ENCODE measurements at places on chromosomes 12 and 14.

DNA sequence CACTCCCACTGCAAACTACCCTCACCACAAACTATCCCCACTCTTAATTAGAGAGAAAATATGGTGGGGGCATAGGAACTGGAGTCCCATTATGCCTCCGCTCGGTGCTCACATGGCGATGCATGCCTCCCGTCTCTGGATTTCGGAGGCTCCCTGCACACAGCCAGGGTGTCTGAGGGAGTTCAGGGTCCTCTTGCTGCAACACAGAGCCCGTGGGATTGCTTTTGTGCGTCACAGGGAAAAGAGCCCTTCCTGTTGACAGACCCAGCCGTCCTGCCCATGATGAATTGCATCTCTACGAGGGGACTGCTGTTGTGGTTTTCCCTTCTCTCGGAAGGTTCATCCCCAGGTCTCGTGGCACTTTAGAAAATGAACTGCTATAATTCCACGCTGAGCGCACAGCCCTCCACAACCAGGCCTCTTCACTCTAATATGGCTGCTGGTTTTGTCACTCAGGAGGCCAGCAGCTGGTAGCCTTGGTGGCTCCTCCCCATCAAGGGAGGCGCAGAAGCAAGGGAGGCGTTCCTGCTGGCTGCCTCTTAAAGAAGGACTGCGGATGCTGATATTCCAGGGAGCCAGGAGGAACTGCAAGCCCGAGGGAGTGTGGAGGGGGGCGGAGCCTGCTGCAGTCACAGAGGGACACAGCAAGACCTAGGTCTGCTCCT lies 158.0 kb downstream of the KCNA5 start:
- DNase-seq: no peak
- H3K4me3 ChIP-seq: no peak overlapping the region
- H3K27ac ChIP-seq: peak overlapping the region; percentile 1
- peaks cover 49% of the 10 kb centered on the region for H3K27me3 ChIP-seq

DNA sequence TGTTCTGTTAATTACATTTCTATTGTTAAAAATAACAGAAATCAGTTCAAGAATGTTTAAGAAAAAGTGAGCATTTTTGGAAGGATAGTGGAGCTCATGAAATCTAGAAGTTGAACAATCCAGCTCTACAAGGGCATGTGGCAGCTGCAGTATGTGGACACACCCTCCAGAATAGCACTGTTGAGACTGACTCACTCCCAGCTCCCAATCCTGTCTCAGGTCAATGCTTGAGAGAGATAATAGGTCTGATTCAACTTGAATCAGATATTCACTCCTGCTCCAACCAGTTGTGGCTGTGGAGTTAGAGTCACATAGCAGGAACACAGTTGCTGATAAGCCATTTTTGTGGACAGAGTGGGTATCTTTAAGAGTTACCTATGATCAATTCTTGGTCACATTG lies 113.0 kb upstream of the NTF3 start:
- H3K36me3 ChIP-seq: peaks cover 12% of the 10 kb centered on the region
- H3K27me3 ChIP-seq: peaks cover 21% of the 10 kb centered on the region
- H3K4me1 ChIP-seq: no peaks in the 10 kb centered on the region
- DNase-seq: no peak
- H3K4me3 ChIP-seq: no peak overlapping the region
- H3K27ac ChIP-seq: peak overlapping the region; percentile 84

DNA sequence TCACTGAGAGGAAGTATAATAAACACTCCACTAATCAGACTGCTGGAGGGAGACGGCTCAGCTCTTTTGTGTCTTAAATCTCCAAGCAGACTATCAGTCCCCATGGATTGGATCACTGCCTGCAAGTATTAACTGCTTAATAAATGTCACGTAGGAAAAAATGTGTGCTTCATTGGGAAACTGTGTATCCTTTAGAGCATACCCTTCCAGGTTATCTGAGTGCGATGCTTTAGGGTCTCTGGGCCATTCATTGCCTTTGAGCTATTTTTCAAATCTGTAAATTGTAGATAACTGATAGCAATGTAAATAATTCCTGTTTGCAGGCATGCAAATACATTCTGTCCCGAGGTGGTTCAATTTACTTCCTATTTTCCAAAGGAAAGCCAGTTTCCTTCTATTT lies 45.0 kb upstream of the VASH1 start:
- no peak overlapping the region for H3K27ac ChIP-seq
- no peak overlapping the region for H3K4me3 ChIP-seq
- H3K36me3 ChIP-seq: no peaks in the 10 kb centered on the region

DNA sequence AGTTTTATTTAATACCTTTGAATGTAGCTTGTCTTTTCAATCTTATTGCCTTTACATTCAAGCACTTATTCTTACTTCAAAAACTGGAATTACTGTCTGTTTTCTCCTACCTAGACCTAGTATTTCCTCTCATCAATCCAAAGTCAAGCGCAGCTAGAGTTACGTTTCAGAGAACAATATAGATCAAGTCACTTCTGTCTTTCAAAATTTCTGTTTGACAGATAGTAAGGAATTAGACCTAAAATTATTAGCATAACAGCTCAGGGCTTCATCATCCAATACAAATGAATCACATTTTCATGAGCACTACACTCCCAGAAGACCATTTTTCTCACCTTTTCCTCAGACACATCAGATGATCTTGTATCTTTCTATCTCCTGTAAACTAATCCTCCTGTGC lies 170.6 kb downstream of the CCDC59 start:
- no peak overlapping the region for H3K4me3 ChIP-seq
- no peak overlapping the region for H3K27ac ChIP-seq
- no peaks in the 10 kb centered on the region for H3K4me1 ChIP-seq

DNA sequence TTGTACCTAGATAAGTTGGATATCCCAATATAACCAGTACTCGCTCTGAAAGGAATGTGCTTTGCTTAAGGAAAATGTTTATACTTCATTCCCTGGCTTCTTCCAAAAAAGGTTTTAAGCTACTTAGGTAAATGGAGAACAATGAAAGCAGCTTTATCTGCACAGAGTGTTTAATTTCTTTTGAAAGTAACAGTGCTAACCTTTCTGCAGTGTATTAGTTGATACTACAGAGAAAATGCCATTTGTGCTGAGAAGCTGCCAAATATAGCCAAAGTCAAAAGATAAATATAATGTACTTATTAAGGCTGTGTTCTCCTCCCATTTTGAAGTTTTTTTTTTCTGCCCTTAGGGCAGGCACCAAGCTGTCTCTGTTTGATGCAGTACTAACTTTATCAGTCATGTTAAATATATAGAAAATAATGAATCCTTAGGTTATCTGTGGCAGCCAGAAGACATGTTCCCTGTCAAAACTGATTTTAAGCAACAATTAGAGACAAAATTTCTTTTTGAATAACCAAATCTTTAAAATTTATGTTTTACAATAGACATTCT lies 145.4 kb upstream of the KITLG start:
- H3K4me1 ChIP-seq: peaks cover 5% of the 10 kb centered on the region
- no peak overlapping the region for H3K27ac ChIP-seq
- H3K4me3 ChIP-seq: no peak overlapping the region
- DNase-seq: no peak
- no peaks in the 10 kb centered on the region for H3K27me3 ChIP-seq

DNA sequence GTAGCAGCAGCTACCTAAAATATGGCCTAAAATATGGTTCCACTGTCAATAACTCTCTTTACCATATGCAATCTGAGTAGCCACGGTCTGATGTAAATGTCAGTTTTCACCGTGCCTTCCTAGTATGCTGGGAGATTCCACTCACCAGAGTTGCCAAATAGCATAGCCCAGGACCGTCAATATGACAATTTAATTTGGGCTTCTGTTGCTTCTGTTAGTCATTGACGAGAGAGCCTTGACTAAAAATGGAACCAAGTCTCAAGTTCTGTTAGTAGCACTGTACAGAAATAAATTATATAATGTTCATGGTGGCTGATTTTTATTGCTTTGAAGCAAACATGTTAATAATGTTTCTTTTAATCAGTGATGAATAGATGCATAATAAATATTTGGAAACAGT lies 348.4 kb downstream of the BCAT1 start:
- H3K27ac ChIP-seq: no peak overlapping the region
- no peaks in the 10 kb centered on the region for H3K36me3 ChIP-seq
- no peak for DNase-seq
- H3K4me3 ChIP-seq: no peak overlapping the region
- H3K4me1 ChIP-seq: no peaks in the 10 kb centered on the region

DNA sequence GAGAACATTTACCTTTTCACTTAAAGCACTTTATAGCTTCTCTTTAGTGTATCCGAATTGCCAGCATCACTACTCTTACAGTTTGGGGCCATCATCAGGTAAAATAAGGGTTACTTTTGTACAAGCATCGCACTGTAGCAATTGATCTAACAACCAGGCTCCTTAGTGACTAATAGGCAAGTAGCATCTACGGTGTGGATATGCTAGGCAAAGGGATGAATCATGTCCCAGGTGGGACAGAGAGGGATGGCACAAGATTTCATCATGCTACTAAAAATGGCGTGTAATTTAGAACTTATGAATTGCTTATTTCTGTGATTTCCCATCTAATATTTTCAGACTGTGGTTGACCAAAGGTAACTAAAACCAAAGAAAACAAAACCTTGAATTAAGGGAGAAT lies 582.3 kb downstream of the KCNH5 start:
- no peaks in the 10 kb centered on the region for H3K4me1 ChIP-seq
- H3K27ac ChIP-seq: no peak overlapping the region
- H3K4me3 ChIP-seq: no peak overlapping the region

DNA sequence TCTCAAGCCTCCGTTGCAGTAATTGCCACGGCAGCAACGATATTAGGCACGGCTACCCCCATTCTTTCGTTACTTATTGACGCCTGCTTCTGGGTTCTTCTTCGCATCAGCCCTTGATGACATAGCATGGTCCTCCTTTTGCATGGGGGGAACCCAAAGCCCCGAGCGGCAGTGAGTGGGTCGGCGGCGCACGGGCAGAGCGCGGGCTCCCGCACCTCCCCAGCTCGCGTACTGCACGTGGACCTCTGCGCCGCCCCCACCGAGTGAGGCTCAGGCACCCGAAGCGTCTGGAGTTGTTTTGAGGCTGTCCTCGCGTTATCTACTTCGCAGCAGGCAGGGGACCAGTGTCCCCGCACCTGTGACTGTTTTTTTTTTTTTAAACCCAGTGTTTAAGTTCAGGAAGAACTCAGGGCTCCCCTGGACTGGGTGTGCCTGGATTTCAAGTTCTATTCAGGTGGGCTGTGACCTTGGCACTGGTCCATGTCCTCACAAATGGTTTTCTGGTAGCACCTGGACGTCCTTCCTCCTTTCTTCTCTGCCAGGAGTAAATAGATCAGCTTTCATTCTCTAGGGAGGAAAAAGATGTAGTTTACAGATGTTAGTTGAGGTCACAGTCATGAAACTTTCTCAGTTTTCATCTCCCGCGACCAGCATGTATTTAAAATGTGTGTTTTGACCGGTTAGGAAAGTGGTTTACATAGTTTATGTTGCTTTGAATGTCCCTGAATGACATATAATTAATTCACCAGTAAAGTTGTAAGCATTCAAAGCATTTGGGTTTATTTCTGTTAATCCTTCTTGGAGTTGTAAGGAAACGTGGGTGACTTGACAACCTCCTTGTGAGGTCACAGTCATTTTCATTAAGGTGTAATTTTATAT lies 1.4 kb upstream of the FOXN4 start:
- peaks cover 6% of the 10 kb centered on the region for H3K4me1 ChIP-seq
- DNase-seq: no peak
- peaks cover 65% of the 10 kb centered on the region for H3K27me3 ChIP-seq
- H3K36me3 ChIP-seq: no peaks in the 10 kb centered on the region
- H3K27ac ChIP-seq: peak overlapping the region; percentile 73

- no peaks in the 10 kb centered on the region for H3K4me1 ChIP-seq
- H3K27me3 ChIP-seq: no peaks in the 10 kb centered on the region
- H3K4me3 ChIP-seq: no peak overlapping the region
These were observed 9.6 kb downstream of the PRKAG1 start for GRCh38 chr12:49008943-49009342.

GRCh38 chr12:92558806-92559205 lies 144.0 kb upstream of the PLEKHG7 start:
- DNase-seq: no peak
- H3K27me3 ChIP-seq: no peaks in the 10 kb centered on the region
- no peaks in the 10 kb centered on the region for H3K36me3 ChIP-seq
- no peak overlapping the region for H3K4me3 ChIP-seq

GRCh38 chr12:32419520-32419960 lies 20.2 kb downstream of the FGD4 start:
- no peaks in the 10 kb centered on the region for H3K27me3 ChIP-seq
- no peaks in the 10 kb centered on the region for H3K4me1 ChIP-seq
- DNase-seq: no peak
- no peak overlapping the region for H3K27ac ChIP-seq

- no peak overlapping the region for H3K4me3 ChIP-seq
- H3K4me1 ChIP-seq: peaks cover 9% of the 10 kb centered on the region
- H3K36me3 ChIP-seq: peaks cover 17% of the 10 kb centered on the region
These were observed 63.5 kb downstream of the RPS6KA5 start for GRCh38 chr14:90996967-90997366.

GRCh38 chr12:20883288-20883687 lies 72.8 kb downstream of the SLCO1B3 start:
- H3K4me1 ChIP-seq: no peaks in the 10 kb centered on the region
- H3K27ac ChIP-seq: no peak overlapping the region
- H3K4me3 ChIP-seq: no peak overlapping the region
- H3K36me3 ChIP-seq: no peaks in the 10 kb centered on the region

GRCh38 chr14:55979096-55979495 lies 139.1 kb upstream of the PELI2 start:
- DNase-seq: no peak
- H3K4me1 ChIP-seq: peaks cover 8% of the 10 kb centered on the region
- H3K4me3 ChIP-seq: no peak overlapping the region
- no peaks in the 10 kb centered on the region for H3K27me3 ChIP-seq
- no peak overlapping the region for H3K27ac ChIP-seq
- H3K36me3 ChIP-seq: peaks cover 6% of the 10 kb centered on the region

GRCh38 chr12:27193854-27194544 lies 50.1 kb upstream of the STK38L start:
- H3K27me3 ChIP-seq: peaks cover 6% of the 10 kb centered on the region
- peaks cover 3% of the 10 kb centered on the region for H3K36me3 ChIP-seq
- no peak overlapping the region for H3K4me3 ChIP-seq
- H3K4me1 ChIP-seq: no peaks in the 10 kb centered on the region

DNA sequence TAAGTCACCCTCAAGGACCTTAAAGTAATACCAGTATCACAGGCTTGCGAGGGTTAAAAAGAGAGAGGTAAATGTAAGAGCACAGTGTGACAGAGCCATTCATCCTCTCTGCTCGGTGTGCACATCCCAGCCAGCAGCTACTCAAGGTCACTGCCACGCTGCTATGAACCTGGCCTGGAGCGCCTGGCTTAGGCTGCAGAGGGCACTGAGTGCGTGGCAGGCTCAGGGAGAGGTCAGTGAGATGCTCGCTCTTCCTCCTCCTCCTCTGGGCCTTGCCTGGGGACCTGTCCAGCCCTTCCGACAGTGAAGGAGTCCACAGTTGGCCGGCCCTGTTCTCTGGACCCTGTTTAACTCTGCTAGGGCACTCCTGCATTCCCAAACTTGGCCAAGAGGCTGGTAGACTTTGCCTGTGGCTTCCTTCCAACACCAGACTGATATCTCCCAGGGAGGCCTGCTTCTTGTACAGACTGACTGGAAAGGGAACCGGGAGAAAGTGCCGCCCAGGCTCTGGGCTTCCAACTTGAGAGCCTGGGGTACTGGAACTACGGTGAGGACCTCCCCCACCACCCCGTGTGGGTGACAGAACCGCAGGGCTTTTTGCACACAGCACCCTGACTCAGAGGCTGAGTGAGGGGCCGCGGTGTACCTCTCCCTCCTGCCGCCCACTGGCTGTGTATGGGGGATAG lies 62.6 kb upstream of the CORO1C start:
- no peaks in the 10 kb centered on the region for H3K4me1 ChIP-seq
- peaks cover 15% of the 10 kb centered on the region for H3K36me3 ChIP-seq
- H3K27ac ChIP-seq: no peak overlapping the region
